ENCODE measurements at places on chromosomes 5 and 9. TPM values are rescaled to one million over a fixed set of nuclear protein-coding genes. Genes with fewer than 3 reads are reported as not detected.
A peak's percentile ranks its signal among the peaks of the same experiment; 100 is the strongest.

Gene ESM1
- total RNA-seq = not detected

Gene GRIA1
- total RNA-seq = not detected

Gene SAXO1
- not detected for total RNA-seq

Gene PTGES2
- 63.3 TPM for total RNA-seq

Gene CDX1
- not detected for total RNA-seq

Gene PRDM9
- not detected for total RNA-seq

DNA sequence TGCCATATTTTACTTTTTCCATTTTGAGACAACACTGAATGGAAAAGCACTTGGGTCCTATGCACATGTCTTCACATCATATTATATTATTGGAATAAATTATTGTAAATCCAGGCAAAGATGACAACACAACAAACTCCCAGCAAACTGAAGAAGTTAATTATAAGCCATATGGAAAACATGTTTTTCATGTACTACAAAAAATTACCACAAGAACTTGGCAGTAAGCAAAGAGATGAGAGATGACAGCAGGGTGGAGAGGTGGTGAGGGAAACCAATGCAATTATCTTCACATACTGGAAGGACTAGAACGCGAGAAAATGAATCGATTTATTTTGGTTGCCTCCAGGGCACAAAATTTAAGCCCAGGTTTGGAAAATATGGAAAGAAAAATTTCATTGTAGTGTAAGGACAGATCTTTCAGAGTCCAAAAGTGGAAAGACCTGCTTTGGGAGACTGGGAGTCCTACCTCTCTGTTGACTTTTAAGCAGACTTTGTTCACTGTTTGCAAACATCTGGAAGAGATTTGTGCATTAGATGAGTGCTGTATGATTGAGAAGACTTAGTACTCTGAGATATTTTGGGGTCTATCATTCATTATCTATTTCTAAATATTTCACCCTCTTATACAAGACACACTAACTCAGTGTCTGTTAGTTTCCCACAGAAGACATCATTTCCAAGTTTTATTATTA is 138.0 kb downstream of the TMEM232 start:
- DNase-seq = no peak
- H3K27ac ChIP-seq = no peak overlapping the region
- no peaks in the 10 kb centered on the region for H3K36me3 ChIP-seq

- no peak overlapping the region for H3K4me3 ChIP-seq
- H3K4me1 ChIP-seq = peaks cover 2% of the 10 kb centered on the region
- no peak overlapping the region for H3K27ac ChIP-seq
- DNase-seq = no peak
Observed at GRCh38 chr5:14156290-14156649, 13.1 kb downstream of the TRIO start.

DNA sequence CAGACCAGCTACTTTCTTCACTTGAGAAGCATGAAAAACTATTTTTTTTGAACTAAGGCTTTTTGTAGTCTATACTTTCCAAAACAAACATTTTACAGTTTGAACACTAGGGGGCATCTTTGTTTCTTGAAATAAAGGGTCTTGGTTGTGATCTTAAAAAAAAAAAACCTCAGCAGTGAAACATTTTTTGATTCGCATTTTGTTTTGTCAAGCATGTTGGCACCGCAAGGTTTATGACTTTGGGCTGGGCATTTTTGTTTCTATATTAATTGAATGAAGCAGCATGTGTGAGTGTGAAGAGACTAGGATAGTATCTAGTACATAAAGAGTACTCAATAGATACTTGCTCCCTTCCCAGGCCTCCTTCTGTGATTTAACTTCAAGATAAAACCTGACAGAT is 31.6 kb upstream of the ACOT12 start:
- H3K36me3 ChIP-seq = peaks cover 2% of the 10 kb centered on the region
- no peaks in the 10 kb centered on the region for H3K27me3 ChIP-seq
- no peak for DNase-seq
- no peak overlapping the region for H3K4me3 ChIP-seq

DNA sequence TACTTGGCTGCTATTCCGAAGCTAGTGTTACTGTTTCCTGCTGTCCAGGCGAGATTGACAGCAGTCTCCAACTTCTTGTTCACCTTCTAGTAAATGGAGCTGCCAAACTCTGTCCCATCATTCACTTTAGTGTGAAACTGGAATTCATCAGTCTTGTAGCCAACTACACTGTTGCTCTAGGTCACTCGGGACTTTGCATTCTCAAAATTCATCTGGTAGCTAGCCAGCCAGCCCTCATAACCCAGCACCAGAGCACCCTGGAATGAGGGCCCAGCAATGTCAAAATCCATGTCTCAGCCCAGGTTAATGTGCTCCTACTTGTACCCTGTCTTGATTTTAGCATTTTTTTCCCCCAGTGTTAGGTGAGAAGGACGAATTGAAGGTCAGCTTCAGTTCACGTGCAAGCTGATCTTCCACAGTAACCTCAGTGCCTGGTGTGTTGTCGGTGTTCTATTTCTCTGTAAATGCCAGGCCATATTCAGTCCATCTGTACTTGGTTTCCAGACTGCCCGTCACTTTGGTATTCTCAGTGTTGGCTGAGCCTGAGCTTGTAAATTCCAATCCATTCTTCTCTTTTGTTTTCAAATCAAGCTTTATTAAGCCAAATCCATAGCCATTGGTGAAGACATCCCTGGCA is 28.9 kb downstream of the ZNF169 start:
- H3K27me3 ChIP-seq = no peaks in the 10 kb centered on the region
- no peaks in the 10 kb centered on the region for H3K4me1 ChIP-seq
- no peak for DNase-seq
- H3K4me3 ChIP-seq = no peak overlapping the region
- H3K36me3 ChIP-seq = peaks cover 37% of the 10 kb centered on the region

- peaks cover 2% of the 10 kb centered on the region for H3K4me1 ChIP-seq
- no peak overlapping the region for H3K27ac ChIP-seq
- no peak for DNase-seq
- H3K4me3 ChIP-seq = no peak overlapping the region
Observed at GRCh38 chr5:54969856-54970828, 15.3 kb downstream of the ESM1 start.

DNA sequence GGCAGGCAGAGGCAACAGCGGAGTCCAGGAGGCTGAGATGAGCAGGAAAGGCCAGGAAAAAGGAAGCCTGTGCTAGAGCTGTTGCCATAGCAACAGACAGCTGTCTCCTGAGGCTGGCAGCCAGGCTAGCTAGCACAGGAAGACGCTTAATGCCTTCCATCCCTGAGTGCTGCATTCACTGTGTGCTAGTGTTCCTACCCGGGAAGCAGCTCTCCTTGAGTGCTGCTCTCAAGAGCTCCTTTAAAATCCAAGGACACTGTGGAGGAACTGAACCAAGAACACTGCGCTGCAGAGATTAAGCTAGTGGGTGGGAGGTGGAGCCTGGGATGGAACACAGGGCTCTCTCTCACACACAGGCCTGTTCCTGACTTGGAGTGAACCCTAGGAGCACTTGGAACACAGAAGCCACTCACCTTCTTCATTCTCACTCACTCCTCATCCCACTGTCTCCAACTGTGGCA is 53.5 kb upstream of the IL7R start:
- peaks cover 20% of the 10 kb centered on the region for H3K36me3 ChIP-seq
- H3K27me3 ChIP-seq = no peaks in the 10 kb centered on the region
- peaks cover 62% of the 10 kb centered on the region for H3K4me1 ChIP-seq

- H3K27me3 ChIP-seq = no peaks in the 10 kb centered on the region
- H3K27ac ChIP-seq = peak overlapping the region; percentile 56
- H3K4me1 ChIP-seq = peaks cover 17% of the 10 kb centered on the region
- no peaks in the 10 kb centered on the region for H3K36me3 ChIP-seq
- H3K4me3 ChIP-seq = peak overlapping the region; percentile 18
- DNase-seq = no peak
Observed at GRCh38 chr9:68996462-68996861, 17.5 kb downstream of the PRKACG start.

DNA sequence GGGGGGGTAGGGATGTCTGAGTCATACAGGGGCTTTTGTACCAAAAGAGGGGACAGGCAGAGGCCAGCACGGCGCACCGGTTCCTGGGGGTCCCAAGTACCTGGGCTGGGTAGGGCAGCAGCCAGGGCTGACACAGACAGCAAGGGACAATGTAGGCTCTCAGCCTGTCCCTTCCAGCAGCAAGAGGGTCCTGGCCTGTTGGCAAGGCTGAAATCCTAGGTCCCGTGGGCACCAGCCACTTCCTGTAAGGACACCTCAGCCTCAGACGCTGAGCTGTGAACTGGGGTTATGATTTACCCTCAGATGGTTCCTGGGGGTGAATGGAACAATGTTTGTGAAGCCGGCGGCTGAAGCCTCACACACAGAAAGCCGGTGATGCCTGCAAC is 41.3 kb downstream of the NACC2 start:
- no peak overlapping the region for H3K27ac ChIP-seq
- no peaks in the 10 kb centered on the region for H3K36me3 ChIP-seq
- DNase-seq = no peak
- peaks cover 14% of the 10 kb centered on the region for H3K4me1 ChIP-seq
- no peak overlapping the region for H3K4me3 ChIP-seq
- peaks cover 12% of the 10 kb centered on the region for H3K27me3 ChIP-seq

- no peaks in the 10 kb centered on the region for H3K4me1 ChIP-seq
- no peak overlapping the region for H3K27ac ChIP-seq
- DNase-seq = no peak
- no peaks in the 10 kb centered on the region for H3K27me3 ChIP-seq
Observed at GRCh38 chr9:28503573-28503972, 930.3 kb upstream of the C9orf72 start.

DNA sequence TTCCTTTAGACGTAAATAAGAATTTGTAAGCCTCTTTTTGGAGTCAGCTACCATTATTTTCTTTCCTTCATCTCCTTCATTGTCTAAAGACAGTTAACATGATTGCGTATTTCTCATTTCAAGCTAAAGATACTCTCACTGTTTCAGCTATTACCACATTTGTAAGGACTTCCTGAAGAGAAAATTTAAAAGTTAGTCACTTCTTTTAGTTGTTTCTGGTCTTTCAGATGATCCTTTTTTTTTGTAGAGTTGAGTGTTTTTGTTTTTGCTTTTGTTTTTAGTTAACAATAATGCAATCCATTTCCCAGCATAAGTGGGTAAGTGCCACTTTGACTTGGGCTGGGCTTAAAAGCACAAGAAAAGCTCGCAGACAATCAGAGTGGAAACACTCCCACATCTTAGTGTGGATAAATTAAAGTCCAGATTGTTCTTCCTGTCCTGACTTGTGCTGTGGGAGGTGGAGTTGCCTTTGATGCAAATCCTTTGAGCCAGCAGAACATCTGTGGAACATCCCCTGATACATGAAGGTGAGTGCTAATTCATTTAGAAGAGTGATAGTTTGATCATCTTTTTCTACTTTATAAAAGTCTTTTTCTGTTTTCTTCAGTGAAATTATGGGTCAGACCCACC is 2.0 kb downstream of the IL31RA start:
- H3K4me1 ChIP-seq = peaks cover 35% of the 10 kb centered on the region
- no peak for DNase-seq
- no peaks in the 10 kb centered on the region for H3K27me3 ChIP-seq

- peak; percentile 93 for DNase-seq
- H3K27me3 ChIP-seq = no peaks in the 10 kb centered on the region
- H3K4me1 ChIP-seq = peaks cover 15% of the 10 kb centered on the region
- peak within 1 kb of the TSS; percentile 89 for H3K4me3 ChIP-seq
- peaks cover 11% of the 10 kb centered on the region for H3K36me3 ChIP-seq
Observed at GRCh38 chr5:179858586-179859427, at the start of gene MRNIP. Gene MRNIP, minus strand, starts transcription at chr5:179858817. Its CDS starts 21 bp downstream, at chr5:179858796.

DNA sequence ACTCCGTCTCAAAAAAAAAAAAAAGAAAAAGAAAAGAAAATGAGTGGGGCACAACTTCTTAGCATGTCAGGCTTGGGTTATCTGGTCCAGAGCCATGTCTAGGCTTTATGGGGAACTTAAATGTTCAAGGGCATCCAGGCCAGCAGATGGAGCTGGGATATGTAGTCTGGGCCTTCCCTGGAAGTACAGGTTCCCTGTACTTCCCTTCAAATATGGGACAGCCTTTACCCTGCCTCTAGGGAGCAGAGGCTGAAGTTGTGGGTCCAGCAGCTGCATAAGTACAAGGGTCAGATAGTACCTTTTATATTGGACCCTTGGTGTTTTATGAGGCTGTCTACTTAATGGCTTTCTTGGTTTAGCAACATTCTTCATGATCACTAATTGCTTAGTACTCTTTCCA is 42.1 kb downstream of the FAF2 start:
- H3K4me1 ChIP-seq = peaks cover 7% of the 10 kb centered on the region
- H3K27me3 ChIP-seq = no peaks in the 10 kb centered on the region
- DNase-seq = no peak
- peaks cover 24% of the 10 kb centered on the region for H3K36me3 ChIP-seq
- H3K4me3 ChIP-seq = no peak overlapping the region

DNA sequence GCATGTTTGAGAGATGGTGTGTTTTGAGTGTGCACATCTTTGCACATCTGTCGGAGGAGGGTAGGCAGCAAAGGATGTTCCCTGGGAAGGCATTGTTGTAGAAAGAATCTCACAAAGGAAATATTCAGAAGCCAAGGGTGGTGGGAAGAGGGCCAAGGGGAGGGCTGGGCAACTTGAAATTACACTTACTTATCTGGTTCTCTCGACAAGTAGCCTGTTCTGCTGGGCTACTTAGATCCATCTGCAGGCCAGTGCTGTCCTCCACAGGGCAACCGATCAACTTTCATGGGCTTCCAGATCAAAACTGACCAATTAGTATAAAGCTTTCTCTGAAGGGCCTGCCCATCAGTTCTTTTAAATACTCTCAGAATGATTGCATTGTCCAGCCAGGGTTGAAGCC is 495.2 kb downstream of the GADD45G start:
- H3K27ac ChIP-seq = no peak overlapping the region
- H3K4me1 ChIP-seq = peaks cover 5% of the 10 kb centered on the region
- H3K36me3 ChIP-seq = no peaks in the 10 kb centered on the region

GRCh38 chr5:82405618-82406204 is 127.6 kb upstream of the RPS23 start:
- H3K27ac ChIP-seq = no peak overlapping the region
- no peak for DNase-seq
- no peaks in the 10 kb centered on the region for H3K4me1 ChIP-seq
- H3K36me3 ChIP-seq = no peaks in the 10 kb centered on the region
- no peak overlapping the region for H3K4me3 ChIP-seq

DNA sequence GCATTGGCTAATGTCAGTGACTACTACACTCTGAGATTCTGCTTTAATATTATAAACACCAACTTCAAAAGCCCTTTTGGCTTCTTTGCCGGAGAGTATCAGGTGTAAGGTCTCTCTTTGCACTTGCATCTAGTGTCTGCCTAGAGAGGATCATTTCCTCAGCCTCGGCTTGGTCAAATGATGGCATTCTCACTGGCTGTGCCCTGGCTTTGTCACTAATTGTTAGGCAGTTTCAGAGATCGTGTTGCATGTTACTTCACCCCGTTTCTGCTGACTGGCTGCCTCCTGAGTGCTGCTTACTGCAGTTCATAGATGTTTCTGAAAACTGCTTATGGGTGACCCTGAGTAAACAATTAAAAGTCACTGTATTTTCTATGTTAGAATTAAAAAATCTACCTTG is 48.8 kb downstream of the SLC1A3 start:
- no peak overlapping the region for H3K4me3 ChIP-seq
- no peaks in the 10 kb centered on the region for H3K4me1 ChIP-seq
- peaks cover 16% of the 10 kb centered on the region for H3K27me3 ChIP-seq
- no peak for DNase-seq
- H3K27ac ChIP-seq = no peak overlapping the region
- H3K36me3 ChIP-seq = no peaks in the 10 kb centered on the region
